Stimulated activated CD4-positive, alpha-beta T cell treated with anti-CD3 and anti-CD28 coated beads, Interleukin-1b, Interleukin-23, amount 100 ng/mL, for 24 hours (primary cell): ENCODE measurements at places on chromosomes 11 and 22.

DNA sequence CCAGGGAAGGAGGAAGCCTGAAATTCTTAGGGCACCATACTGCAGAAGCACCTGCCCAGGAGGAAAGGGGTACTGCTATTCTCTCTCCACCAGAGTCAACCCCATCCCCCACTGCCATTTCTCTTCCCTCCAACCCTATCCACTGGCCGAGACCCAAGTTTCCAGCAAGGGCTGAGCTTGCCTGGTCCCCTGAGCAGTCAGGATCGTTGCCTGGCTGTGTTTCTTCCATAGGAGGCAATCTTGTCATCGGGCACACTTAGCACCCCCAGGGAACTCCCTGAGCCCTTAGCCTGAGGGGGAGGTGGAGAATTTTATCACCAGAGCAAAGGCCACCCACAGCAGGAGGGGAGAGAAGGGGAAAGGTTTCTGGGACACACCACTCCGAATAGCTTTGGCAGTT lies 115.8 kb upstream of the NECTIN1 start:
- DNase-seq = no peak

DNA sequence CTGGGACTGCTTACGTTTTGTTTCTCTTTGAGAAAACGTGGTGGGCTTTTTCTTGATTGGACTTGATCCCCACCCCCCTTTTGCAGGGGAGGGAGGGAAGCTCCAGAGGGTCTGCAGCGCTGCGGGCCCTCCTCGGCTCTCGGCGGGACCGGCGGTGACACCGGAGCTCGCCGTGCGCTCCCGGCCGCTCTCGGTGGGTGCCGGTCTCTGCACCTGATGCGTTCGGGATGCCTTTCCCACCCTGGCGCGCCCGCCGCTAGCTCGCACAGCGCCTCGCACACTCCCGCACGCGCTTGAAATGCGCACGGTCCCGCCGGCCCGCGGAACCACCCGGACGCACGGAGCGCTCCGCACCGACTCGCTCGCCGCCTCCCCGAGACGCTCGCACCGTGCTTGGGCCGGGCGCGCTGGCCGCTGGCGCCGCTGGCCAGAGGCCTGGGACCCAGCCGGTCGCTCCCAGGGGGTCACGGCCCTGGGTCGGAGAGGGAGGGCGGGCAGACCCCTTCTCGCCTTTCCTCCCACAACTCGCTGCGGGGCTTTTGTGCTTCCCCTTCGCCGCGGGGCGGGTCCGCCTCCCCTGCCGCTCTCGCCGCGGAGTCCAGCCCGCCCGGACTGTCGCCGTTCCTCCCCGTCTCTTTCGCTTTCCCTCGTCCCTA lies 1.0 kb downstream of the ZBTB16 start:
- DNase-seq = no peak

- no peak for DNase-seq
Measured at GRCh38 chr11:803770-804598, 1.0 kb downstream of the PIDD1 start.

DNA sequence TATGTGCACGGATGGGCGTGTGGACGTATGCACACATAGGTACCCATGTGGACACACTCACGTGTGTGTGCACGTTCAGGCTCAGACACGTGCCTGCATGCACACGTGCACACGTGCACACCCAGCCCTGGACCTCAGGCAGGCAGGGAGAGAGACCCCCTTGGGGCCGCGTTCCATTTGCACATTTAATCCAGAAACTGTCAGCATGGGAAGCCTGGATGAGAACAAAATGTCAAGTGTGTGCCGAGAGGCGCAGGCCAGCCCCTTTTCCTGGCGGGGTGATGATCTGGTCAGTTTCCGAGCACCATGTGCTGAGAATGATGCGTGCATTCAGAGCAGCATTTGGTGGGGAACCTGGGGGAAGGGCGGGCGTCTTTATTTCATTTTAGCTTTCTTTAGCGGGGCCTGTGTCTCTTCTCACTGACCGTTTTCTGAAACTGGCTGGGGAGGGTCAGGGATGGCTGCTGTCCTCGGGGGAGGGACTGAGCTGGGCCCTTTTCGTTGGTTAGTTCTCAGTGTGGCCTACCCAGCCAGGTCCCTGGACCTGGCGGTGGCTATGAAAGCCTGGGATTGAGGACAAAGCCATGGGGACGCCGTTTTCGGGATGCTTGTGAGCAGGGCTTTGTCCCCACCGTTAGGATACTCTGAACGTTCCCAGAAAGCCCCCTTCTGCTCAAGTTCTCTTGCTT lies 96.3 kb downstream of the KCNQ1 start:
- DNase-seq = no peak

DNA sequence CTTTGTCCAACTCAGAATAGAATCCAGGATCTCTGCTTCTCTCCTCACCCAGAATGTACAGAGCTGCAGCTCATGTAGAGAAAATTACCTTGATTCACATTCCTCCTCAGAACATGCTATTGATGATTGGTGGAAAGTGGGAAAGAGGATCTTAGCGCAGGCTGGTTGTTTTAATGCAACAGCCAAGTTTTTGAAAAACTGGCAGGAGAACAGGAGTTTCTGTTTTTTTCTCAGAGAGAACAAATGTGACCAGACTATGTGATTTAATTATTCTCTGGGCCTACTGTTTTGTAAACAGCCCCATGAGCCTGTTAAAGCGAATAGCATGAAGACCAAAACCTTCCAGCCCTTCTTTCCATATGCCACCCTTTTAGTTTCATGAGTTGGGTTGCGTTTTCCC lies 19.1 kb upstream of the IL18BP start:
- no peak for DNase-seq

- no peak for DNase-seq
Measured at GRCh38 chr11:134045799-134046635, 22.9 kb upstream of the JAM3 start.

GRCh38 chr22:46069521-46070214 lies 80.7 kb upstream of the PPARA start:
- DNase-seq = no peak

DNA sequence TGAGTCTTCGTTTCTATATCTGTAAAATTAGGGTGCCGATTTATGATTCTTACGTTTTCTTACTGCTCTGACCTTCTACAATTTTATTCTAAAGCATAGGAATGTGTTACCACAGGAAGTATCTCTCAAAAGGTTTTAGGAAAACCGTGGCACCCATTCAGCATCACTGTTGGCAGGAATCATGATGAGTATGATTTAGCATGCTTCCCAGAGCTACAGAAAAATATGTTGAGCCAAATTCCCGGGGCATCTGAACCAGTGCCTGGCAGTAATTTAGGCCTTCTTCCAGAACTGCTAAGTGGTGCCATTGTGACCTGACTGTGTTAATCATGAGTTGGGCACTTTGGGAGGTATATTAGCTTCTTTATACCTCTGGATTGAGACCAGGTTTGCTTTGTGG lies 605.0 kb upstream of the RAG2 start:
- DNase-seq = no peak

- no peak for DNase-seq
Measured at GRCh38 chr22:35375526-35375925, 5.4 kb upstream of the HMOX1 start.

GRCh38 chr22:46356496-46357480 lies 21.3 kb downstream of the TRMU start:
- DNase-seq = no peak

DNA sequence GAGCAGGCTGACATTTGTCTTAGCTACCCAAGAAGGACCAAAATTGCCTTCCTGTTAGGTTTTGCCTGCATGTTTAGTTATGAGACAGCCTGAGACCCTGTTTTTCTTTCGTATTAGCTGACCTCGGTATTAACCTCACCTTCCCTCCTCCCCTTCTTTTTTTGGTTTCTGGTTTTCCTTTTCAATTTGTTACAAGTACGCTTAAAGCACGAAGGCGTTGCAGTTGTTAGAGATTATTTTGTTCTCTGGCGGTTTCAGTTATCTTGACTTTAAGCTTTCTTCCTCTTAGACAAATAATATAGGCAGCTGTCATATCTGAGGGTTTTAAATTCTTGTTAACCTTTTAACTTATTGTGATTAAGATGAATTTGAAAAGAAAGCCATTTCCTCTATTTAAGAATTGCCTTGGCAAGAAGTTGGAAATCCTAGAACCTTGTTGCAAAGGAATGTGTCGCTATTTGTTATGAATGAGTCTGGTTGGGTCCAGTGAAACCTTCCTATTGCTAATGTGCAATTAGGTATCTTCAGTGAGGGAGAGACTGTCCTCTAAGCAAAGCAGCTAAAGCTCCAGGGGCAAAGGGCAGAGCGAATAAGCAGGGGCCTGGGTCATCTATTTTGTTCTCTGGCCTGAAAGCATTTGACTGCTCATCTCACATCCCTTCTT lies 45.7 kb downstream of the PACS1 start:
- no peak for DNase-seq

- peak; percentile 51 for DNase-seq
Measured at GRCh38 chr22:26642465-26643417, 14.6 kb upstream of the MIAT start.

GRCh38 chr11:74000307-74001133 lies 8.4 kb downstream of the UCP3 start:
- no peak for DNase-seq

GRCh38 chr11:12888525-12889158 lies 120.5 kb upstream of the RASSF10 start:
- peak; percentile 42 for DNase-seq

GRCh38 chr11:115758011-115758410 lies 253.8 kb upstream of the CADM1 start:
- no peak for DNase-seq

GRCh38 chr11:9803685-9804418 lies 140.0 kb downstream of the SWAP70 start:
- no peak for DNase-seq

DNA sequence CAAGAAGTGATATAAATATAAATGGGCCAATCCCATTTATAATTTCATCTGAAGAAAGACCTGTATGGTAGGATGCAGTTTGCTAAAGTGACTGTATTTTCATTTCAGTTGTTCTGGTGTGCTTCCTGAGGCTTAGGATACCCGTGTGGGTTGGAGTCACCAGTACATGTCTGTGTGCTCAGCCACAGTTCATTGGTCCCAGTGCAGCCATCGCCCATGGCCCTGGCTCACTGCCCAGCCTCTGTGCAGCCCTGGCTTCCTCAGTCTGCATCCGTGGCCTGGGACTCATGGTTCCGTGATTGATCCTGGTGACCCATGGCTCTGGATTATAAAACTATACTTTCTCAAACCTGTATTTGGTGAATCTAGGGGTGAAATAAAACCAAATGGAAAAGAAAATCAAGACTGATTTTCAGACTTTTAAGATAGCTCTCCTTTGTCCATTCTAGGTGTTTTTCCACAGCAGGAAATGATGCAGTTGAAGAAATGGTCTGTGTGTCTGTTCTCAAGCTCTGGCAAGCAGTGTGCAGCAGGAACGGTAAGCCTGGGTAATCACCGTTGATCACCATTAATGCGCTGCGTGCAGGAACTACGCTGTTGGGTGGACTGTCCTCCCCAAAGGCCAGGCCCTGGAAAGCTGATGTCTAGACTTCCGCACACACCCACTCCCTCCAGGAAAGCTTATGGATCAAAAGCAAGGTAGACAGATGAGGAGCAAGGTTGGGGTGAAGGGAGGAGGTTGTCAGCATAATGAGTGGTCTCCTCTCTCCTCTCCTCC lies 27.2 kb downstream of the TTC12 start:
- DNase-seq = no peak

DNA sequence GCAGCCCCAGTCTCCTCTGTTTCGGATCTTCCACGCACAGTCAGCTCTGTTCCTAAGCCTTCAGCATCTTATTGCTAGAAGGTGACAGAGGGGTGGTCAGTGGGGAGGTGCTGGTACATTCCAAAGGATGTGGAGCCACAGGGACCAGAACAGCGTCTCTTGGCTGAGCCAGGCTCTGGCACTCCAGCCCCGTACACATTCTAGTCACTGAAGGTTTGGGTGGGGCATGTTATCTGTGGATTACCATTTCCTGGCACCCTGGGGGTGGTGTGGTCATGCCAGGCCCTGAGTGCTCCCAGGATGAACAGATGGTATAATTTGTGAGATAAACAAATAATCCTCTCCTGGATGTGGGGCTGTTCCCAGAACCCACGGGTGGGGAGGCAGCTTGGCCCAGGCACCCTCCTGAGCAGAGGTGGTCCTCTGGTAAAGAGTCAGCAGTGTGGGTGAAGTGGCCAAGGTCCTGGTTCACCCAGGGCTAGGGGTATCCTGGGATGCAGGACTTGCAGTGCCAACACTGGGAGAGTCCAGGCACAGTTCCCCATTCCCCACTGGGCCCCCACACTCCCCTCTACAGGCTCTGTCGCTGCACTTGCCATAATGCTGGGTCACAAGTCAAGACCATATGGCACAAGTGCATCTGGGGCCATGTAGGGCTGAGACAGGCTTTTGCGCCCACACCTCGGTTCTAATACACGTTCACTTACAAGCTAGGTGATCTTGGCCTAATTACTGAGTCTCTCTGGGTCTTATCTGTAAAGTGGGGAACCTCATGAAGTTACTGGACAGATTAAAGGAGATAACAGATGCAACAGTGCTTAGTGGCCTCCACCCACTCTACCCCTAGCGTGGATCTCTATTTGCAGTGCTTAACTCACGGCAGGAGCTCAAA lies 33.0 kb downstream of the DKK3 start:
- DNase-seq = no peak

DNA sequence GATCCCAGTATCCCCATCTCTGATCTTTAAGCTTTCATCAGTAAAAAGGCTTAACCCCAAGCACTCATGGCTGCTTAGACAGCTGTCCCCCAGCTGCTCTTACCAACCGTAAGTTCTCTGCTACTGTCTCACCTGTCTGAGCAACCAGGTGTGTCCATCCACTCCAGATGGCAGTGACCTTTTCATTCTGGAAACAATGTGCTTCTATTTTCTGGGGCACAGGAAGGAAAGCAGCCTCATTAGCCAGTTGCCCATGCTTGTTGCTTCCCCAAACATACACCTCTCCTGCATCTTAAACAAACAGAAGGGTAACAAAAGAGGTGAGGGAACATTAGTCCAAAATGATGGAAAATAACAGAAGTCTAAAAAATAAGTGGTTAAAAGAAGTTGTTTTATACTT lies 24.4 kb downstream of the SERGEF start:
- DNase-seq = no peak

- DNase-seq = no peak
Measured at GRCh38 chr11:75667831-75668450, 897 bp downstream of the MAP6 start.

GRCh38 chr11:66912911-66913310 lies 45.3 kb downstream of the PC start:
- no peak for DNase-seq

DNA sequence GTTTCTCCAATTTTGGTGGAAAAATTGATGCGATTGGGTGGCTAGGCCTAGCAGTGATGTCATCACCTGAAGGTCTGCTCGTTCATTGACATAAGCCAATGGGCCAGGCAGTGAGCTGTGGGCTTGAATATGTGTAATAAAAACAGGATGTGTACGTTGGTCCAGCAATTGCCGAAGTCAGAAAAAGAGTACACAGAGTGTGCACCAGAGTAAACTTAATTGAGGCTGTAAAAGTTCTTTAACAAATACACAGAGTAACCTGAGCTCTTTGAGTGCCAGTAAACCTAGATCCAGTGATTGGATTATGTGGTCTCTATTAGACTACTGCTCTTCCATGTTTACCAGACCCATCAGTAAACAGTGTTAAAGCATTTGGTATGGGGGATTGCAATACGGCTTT lies 13.0 kb upstream of the GLYATL1 start:
- no peak for DNase-seq

- no peak for DNase-seq
Measured at GRCh38 chr11:82034527-82034926, 699.1 kb downstream of the FAM181B start.
